Stimulated activated CD4-positive, alpha-beta T cell treated with anti-CD3 and anti-CD28 coated beads, Interleukin-1b, Interleukin-23, amount 100 ng/mL, for 1 hour (primary cell): ENCODE measurements at places on chromosomes 1 and 21.

GRCh38 chr1:15992187-15992553, 11.9 kb upstream of the SRARP start:
- no peak for DNase-seq

- no peak for DNase-seq
Observed at GRCh38 chr1:92030656-92031107, 897 bp downstream of the EPHX4 start.

DNA sequence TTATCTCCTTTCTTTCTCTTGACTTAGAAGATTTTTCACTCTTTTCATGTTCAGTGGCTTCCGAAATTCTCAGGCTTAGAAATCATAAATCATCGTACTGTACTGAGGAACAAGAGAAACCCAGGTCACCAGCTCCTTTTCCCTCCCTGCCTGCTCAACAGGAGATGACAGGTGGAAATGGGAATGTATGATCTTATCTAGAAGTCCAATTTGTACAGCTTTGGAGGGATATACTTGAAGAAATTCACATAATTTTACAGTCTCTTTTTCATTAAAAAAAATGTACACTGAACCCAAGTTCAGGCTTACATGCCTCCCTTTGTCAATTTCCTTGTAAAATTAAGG, 11.7 kb downstream of the EVA1C start:
- DNase-seq: no peak

GRCh38 chr1:211920141-211920572, 89.6 kb upstream of the LPGAT1 start:
- DNase-seq: no peak

DNA sequence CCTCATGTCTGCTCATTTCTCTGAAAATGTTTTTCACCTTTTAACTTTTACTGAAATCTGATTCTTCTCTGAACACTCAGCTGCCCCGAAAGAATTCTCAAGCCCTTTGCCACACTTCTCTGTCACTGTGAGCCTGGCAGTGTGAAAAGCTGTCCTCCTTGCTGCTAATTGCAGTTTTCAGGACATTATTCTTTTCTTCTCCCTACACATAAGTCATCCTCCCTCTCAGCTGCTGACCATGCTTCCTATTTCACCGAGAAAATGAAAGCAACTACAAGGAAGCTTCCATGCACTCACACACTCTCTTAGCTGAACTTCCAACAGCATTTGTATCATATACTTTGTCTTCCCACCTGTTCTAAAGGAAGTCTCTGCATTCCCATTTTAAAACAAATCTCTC, 15.8 kb downstream of the OLFM3 start:
- no peak for DNase-seq
